Mesenchymal stem cell (in vitro differentiated cells and primary cell): ENCODE measurements at places on chromosomes 5 and 9.
A peak's percentile ranks its signal among the peaks of the same experiment; 100 is the strongest.

DNA sequence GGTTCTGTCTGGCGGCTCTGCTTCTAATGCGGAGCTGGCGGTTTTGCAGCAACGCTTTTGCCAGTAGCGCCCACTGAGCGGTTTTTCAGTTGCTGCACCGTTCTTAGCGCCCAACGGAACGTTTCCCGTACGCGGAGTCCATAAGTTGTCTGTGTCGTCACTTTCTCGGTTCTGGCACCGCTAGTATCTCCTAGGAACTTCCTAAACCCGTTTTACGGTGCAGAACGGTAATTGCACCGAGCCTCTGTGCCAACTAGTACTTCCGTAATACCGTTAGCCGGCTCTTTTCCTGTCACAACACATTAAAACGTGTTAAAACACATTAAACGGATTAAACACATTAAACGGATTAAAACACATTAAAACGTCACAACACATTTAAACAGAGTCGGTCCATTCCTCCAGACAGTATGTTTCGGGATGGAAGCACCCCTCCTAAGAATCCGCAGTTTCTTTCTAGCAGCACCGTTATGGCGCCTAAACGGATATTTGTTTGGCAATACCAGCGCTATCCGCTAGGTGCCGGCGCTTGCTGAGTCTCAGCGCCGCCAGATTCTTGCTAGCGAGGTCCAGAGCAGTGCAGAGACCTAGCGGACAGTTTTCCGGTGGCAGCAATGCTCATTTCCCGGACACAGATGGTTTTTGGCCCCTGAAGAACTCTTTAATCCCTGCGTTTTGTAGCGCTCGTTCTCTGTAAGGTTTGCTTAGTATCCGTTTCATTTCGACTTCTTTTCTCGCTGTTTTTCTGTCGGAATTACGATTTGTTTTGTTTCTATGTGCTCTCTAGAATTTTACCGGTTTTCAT lies 45.4 kb downstream of the ANXA2R start:
- H3K36me3 ChIP-seq, result peaks cover 10% of the 10 kb centered on the region
- peak overlapping the region; percentile 88 for H3K27ac ChIP-seq
- no peaks in the 10 kb centered on the region for H3K27me3 ChIP-seq
- peaks cover 10% of the 10 kb centered on the region for H3K4me1 ChIP-seq
- H3K4me3 ChIP-seq, result peak overlapping the region; percentile 52
- DNase-seq, result peak; percentile 81

DNA sequence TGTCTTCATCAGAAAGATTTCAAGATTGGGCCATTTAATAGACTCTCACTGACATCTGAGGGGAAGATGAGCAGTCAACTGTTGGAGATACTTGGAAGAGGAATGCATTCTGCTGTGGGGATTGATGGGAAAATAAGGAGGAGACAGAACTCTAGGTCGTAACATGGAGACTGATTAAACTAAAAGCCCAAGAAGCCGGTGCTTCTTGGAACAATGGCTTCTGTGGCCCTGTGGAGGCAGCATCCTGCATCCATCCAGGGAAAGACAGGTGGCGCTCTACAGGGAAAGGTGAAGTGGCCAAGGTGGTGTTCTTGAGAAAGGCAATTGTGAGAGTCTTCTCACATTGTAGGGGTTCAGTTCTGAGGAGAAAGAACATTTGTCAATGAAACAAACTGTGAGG lies 31.3 kb downstream of the ZFAND5 start:
- no peak for DNase-seq
- H3K4me3 ChIP-seq, result no peak overlapping the region
- H3K27ac ChIP-seq, result no peak overlapping the region
- H3K27me3 ChIP-seq, result no peaks in the 10 kb centered on the region
- no peaks in the 10 kb centered on the region for H3K4me1 ChIP-seq
- H3K36me3 ChIP-seq, result no peaks in the 10 kb centered on the region

DNA sequence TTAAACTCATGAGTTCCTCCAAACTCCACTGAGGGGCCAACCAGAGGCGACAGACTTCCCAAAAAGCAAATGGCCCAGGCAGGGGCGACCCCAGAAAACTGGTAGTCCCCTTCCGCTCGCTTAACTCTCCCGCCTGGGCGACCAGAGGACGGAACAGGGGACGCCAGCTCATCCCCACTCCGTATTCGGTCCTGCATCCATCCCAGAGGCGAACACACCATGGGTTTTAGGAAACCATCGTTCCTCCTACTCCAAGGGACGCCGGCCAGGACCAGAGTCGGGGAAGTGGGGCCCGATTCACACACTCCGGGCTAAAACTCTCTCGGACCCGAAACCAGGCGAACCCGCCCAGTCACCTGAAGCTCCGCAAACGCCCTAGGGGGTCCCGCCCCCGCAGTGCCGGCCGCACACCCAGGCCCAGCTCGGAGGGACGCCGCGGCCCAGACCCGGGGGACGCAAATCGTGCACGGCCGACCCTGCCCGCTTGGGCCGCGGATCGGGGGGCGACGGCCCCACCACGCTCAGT lies 478 bp downstream of the TEX10 start:
- peaks cover 2% of the 10 kb centered on the region for H3K4me1 ChIP-seq
- H3K4me3 ChIP-seq, result peak overlapping the region; percentile 94
- peak; percentile 46 for DNase-seq
- H3K36me3 ChIP-seq, result peaks cover 3% of the 10 kb centered on the region

DNA sequence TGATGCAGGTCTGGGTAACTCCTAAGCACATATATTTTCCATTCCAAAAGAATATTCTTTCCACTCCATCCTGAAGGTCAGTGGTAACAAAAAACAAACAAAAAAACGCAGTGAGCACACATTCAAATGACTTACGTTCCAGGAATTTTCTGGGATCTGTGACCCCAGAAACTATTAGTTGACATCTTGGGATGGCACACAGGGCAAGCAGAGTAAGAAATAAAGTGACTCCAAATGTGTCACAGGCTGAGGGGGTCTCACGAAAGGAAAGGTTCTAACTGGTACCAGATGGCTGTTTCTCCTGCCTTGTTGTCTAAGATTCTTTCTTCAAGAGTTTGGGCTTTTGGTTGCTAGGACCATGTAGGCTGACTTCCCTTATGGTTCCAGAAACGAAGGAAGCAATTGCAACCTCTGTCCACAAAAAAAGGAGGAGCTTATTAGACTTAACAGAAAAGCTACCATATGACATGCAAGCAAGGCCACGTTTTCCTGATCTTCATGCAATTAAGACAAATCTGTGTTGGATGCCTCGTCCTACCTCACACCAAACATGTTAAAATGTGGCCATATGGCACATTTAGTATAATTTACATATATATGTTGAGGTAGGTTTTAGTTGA lies 32.7 kb downstream of the PTGS1 start:
- H3K4me3 ChIP-seq, result no peak overlapping the region
- H3K36me3 ChIP-seq, result peaks cover 5% of the 10 kb centered on the region
- no peaks in the 10 kb centered on the region for H3K27me3 ChIP-seq
- DNase-seq, result peak; percentile 62
- peaks cover 4% of the 10 kb centered on the region for H3K4me1 ChIP-seq

- H3K4me1 ChIP-seq, result no peaks in the 10 kb centered on the region
- DNase-seq, result no peak
- H3K27ac ChIP-seq, result no peak overlapping the region
- H3K4me3 ChIP-seq, result no peak overlapping the region
- no peaks in the 10 kb centered on the region for H3K36me3 ChIP-seq
These were observed 65.7 kb downstream of the IQGAP2 start for GRCh38 chr5:76468635-76469425.

GRCh38 chr5:162752612-162753011 lies 684.8 kb upstream of the CCNG1 start:
- H3K36me3 ChIP-seq, result no peaks in the 10 kb centered on the region
- H3K4me1 ChIP-seq, result no peaks in the 10 kb centered on the region
- no peaks in the 10 kb centered on the region for H3K27me3 ChIP-seq
- H3K27ac ChIP-seq, result no peak overlapping the region
- no peak for DNase-seq
